ENCODE measurements at places on chromosomes 7 and 10. TPM values are rescaled to one million over a fixed set of nuclear protein-coding genes. Genes with fewer than 3 reads are reported as not detected.

The BAIAP2L1 gene
- 28.2 TPM for total RNA-seq

The RASA4 gene
- 17.8 TPM for total RNA-seq

The CRPPA gene
- total RNA-seq = 2.9 TPM

The NCF1 gene
- 3.1 TPM for total RNA-seq

DNA sequence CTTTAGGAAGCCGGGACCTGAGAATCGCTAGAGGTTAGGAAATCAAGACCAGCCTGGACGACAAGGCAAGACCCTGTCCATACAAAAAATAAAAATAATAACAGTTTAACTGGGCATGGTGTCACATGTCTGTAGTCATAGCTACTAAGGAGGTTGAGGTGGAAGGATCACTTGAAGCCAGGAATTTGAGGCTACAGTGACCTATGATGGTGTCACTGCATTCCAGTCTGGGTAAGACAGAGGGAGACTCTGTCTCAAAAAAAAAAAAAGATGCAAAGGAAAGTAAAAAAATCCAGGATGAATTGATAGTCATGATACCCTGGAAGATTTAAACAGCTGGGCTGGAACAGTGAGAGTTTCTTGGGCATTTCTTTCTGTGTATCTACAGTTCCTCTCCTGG lies 463.2 kb downstream of the GALNT17 start:
- no peaks in the 10 kb centered on the region for H3K27me3 ChIP-seq
- H3K36me3 ChIP-seq = no peaks in the 10 kb centered on the region
- H3K4me1 ChIP-seq = no peaks in the 10 kb centered on the region
- no peak overlapping the region for H3K4me3 ChIP-seq
- no peak for DNase-seq

DNA sequence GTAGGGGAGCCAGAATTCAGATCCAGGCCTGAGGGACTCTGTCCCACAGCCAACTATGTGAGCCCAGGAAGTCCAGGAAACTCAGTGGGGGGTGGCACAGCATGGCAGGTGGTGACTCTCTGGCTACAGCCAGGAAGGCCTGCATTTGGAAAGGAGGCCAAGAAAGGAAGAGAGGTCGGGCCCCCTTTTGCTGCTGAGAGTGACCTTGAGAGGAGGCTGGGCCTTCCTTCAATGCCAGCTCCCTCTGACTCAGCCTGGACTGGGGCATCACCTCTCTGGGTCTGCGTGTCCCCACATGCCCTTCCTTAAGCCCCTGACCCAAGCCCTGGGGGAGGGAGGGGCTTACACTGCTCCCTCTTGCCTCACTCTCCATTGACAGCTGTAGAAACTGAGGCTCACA lies 6.4 kb upstream of the MYL10 start:
- no peaks in the 10 kb centered on the region for H3K27me3 ChIP-seq
- DNase-seq = no peak
- no peaks in the 10 kb centered on the region for H3K36me3 ChIP-seq
- H3K27ac ChIP-seq = no peak overlapping the region
- H3K4me1 ChIP-seq = peaks cover 4% of the 10 kb centered on the region

- H3K27ac ChIP-seq = no peak overlapping the region
- no peak overlapping the region for H3K4me3 ChIP-seq
- H3K36me3 ChIP-seq = no peaks in the 10 kb centered on the region
- DNase-seq = no peak
- H3K27me3 ChIP-seq = no peaks in the 10 kb centered on the region
Measured at GRCh38 chr10:58806323-58806722, 293.7 kb downstream of the BICC1 start.

GRCh38 chr7:100779359-100779758 lies 46.0 kb downstream of the ZAN start:
- no peak overlapping the region for H3K4me3 ChIP-seq
- no peak for DNase-seq
- H3K27me3 ChIP-seq = no peaks in the 10 kb centered on the region
- no peak overlapping the region for H3K27ac ChIP-seq
- no peaks in the 10 kb centered on the region for H3K4me1 ChIP-seq

GRCh38 chr7:94609561-94609960 lies 46.4 kb downstream of the SGCE start:
- no peak overlapping the region for H3K4me3 ChIP-seq
- H3K36me3 ChIP-seq = no peaks in the 10 kb centered on the region
- no peaks in the 10 kb centered on the region for H3K27me3 ChIP-seq

DNA sequence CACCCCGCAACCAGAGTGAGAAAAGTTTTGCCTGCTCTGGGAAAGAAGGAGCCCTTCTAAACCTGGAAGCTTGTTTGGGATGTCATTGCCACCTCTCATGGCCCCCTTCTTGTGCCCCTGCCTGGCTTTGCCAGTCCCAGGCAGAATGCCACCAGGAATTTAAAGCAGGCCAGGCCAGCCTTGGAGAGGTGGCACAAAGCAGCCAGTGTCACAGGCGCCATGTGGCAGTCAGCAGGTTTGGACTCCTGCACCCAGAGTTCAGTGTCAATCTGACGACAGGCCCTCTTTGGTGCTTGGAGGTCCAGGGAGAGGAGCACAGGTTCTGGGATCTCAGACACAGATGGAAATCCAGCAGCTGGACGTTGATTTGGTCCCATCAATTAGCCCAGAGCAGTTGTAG lies 12.7 kb downstream of the HK1 start:
- no peak for DNase-seq
- H3K4me1 ChIP-seq = no peaks in the 10 kb centered on the region
- H3K36me3 ChIP-seq = no peaks in the 10 kb centered on the region
- no peak overlapping the region for H3K4me3 ChIP-seq

Data from thyroid gland (tissue), 4 donors.